ENCODE measurements at places on chromosomes 3 and 15. TPM values are rescaled to one million over a fixed set of nuclear protein-coding genes. Genes with fewer than 3 reads are reported as not detected.

SLC24A5 gene
- total RNA-seq: not detected

RBP2 gene
- not detected for total RNA-seq

ABHD17C gene
- 8.8 TPM for total RNA-seq

MORC1 gene
- total RNA-seq: not detected

FHIT gene
- total RNA-seq: 1.0 TPM
